ENCODE measurements at places on chromosomes 3 and 15. TPM values are rescaled to one million over a fixed set of nuclear protein-coding genes. Genes with fewer than 3 reads are reported as not detected.

Gene DNAH12
- total RNA-seq: 1.1 TPM

- DNase-seq: no peak
- no peaks in the 10 kb centered on the region for H3K27me3 ChIP-seq
- H3K4me3 ChIP-seq: no peak overlapping the region
Measured at GRCh38 chr3:113963879-113964278, 16.1 kb downstream of the ZDHHC23 start.

Gene CKMT1B
- 3.3 TPM for total RNA-seq

DNA sequence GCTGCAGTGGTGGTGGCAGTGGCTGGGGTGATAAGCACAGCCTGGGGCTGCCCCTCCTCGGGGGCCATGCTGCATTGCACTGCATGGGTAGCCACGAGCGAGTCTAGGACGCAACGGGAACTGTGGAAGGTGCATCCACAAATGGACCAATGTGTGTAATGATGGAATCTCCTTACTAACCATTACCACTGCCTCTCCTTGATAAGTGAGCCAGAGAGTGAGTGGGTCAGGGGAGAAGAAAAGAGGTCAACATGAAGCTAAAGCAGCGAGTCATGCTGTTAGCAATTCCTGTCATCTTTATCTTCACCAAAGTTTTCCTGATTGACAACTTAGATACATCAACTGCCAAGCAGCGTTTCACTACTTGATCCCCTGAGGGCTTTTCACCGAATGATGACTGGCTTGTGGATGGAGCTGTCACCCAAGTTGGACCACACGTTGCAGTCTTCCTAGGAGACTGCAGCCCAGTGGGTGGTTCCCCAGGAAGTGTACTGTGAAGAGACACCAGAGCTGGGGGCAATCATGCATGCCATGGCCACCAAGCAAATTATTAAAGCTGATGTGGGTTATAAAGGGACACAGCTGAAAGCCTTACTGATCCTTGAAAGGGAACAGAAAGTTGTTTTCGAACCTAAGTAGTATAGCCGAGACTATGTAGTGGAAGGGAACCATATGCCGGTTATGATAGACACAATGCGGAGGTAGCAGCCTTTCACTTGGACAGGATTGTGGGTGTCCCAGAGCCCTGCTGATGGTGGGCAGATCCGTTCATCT, 20.6 kb downstream of the SAMD7 start:
- H3K27me3 ChIP-seq: peaks cover 20% of the 10 kb centered on the region
- no peak overlapping the region for H3K4me3 ChIP-seq
- H3K36me3 ChIP-seq: no peaks in the 10 kb centered on the region
- H3K4me1 ChIP-seq: no peaks in the 10 kb centered on the region

DNA sequence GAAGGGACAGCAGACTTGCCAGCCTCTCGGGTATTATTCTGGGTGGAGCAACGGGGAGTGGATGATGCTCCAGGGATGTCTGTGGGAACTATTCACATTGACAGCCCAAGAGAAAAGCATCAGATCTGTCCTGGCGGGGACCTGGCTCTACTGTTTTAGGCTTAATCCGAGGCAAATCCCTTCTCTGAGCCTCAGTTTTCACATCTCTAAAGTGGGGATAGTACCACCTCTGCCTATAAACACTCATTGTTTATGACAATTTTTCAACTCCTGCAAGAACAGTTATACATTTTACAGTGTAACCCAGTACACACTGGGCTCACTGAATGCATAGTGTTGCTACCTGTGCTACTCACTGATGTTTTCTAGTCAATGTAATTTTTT, 9.3 kb downstream of the PDIA5 start:
- H3K27me3 ChIP-seq: peaks cover 10% of the 10 kb centered on the region
- DNase-seq: no peak
- H3K4me3 ChIP-seq: no peak overlapping the region

Gene NDN
- total RNA-seq: 46.9 TPM

Gene GP9
- not detected for total RNA-seq

Gene MAPKAPK3
- total RNA-seq: 40.8 TPM

GRCh38 chr3:98630416-98630815, 37.0 kb upstream of the CPOX start:
- H3K27me3 ChIP-seq: no peaks in the 10 kb centered on the region
- no peak for DNase-seq
- H3K4me3 ChIP-seq: no peak overlapping the region
- H3K4me1 ChIP-seq: no peaks in the 10 kb centered on the region
- no peaks in the 10 kb centered on the region for H3K36me3 ChIP-seq
- no peak overlapping the region for H3K27ac ChIP-seq

DNA sequence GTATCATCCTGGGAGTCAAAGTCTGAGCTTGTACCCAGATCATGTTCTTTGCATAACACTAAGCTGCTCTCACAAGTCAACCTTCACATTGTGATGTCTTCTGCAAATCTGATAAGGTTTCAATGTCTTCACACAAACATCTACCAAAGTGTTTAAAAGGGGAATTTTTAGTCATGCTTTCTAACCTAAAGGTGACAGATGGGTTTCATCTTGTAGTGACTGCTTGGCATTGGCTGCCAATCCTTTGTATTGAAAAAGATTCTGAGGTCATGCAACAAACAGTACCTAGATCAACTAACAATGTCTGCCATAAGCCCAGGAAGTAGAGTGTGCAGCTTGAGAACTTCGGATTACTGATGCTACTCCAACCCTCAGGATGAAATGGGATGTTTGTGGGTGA, 43.6 kb upstream of the DIPK2A start:
- H3K4me1 ChIP-seq: no peaks in the 10 kb centered on the region
- no peak overlapping the region for H3K27ac ChIP-seq
- no peak for DNase-seq
- no peaks in the 10 kb centered on the region for H3K27me3 ChIP-seq
- H3K4me3 ChIP-seq: no peak overlapping the region

Gene CPNE9
- total RNA-seq: 0.69 TPM

Gene MUSTN1
- total RNA-seq: not detected

GRCh38 chr3:38496131-38496910, at the start of gene EXOG:
TSS of gene EXOG (plus strand) at chr3:38496340. CDS start at chr3:38496368, 28 bp downstream.
- H3K27me3 ChIP-seq: no peaks in the 10 kb centered on the region
- H3K4me1 ChIP-seq: peaks cover 4% of the 10 kb centered on the region
- peaks cover 2% of the 10 kb centered on the region for H3K36me3 ChIP-seq
- peak within 1 kb of the TSS; percentile 91 for H3K27ac ChIP-seq
- peak; percentile 97 for DNase-seq
- peak within 1 kb of the TSS; percentile 87 for H3K4me3 ChIP-seq

DNA sequence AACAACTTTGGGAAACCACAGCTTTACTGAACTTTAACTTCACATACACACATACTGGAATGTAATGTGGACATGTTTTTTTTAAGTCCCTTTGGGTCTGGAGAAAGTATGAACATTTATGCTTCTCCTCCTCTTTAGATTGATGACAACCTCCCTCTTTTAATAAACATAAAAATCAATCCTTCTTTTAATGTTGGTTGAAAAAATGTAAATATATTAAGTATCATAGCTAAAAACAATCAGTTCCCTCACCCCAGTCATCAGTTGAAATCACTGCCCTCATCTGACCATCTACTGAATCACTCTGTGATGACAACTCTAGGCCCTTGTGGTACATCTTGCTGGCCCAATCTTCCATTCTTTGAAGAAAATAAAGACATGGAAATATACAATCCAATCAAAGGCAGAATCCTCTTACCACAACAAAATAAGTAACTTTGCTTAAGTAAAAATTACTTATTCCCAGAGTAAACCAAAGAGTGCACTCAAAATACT, 6.4 kb downstream of the AAGAB start:
- H3K4me1 ChIP-seq: peaks cover 1% of the 10 kb centered on the region
- no peak overlapping the region for H3K4me3 ChIP-seq
- DNase-seq: no peak

- H3K27ac ChIP-seq: no peak overlapping the region
- peaks cover 1% of the 10 kb centered on the region for H3K4me1 ChIP-seq
- H3K36me3 ChIP-seq: no peaks in the 10 kb centered on the region
- H3K4me3 ChIP-seq: no peak overlapping the region
- no peaks in the 10 kb centered on the region for H3K27me3 ChIP-seq
Measured at GRCh38 chr15:48861813-48862431, 16.0 kb upstream of the EID1 start.

DNA sequence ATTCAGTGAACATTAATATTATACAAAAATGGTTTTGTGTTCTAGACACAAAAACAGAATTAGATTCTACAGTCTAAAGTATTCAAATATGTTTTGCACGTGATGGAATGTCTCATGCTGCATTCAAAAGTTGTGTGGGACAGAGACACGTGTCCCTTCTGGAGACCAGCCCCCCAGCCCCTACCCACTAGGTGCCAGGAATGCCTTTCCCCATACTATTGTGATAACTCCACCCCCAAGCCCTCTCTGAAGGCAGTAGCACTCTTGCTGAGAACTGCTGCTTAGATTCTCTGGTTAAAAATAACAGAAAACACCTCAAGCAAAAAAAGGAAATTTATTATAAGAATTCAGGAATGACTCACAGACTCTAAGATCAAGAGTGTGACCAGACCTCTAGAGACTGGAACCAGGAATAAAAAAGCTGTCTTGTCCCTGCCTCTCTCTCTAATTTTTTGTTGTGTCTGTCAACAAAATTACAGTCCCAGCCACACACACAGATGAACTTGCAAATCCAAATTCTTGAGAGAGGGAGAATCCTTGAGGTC, 57.7 kb downstream of the PXYLP1 start:
- DNase-seq: no peak
- no peak overlapping the region for H3K27ac ChIP-seq
- no peaks in the 10 kb centered on the region for H3K27me3 ChIP-seq
- peaks cover 3% of the 10 kb centered on the region for H3K4me1 ChIP-seq
- H3K4me3 ChIP-seq: no peak overlapping the region
- peaks cover 12% of the 10 kb centered on the region for H3K36me3 ChIP-seq

DNA sequence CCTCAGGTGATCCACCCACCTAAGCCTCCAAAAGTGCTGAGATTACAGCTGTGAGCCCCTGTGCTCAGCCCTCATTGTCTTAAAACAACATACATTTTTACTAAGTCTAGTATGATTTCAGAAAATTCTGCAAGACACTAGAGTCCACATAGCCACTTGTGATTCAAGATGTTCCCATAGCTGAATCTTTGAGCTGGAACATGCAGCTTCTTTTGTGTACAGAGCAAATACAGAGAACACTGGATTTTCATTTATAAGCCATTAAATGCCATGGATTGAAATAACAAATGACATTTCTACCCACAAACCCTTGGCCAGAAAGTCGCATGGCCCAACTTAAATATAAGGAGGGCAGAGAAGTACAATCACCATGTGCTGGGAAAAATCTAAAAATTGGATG, 1489.2 kb upstream of the GBE1 start:
- H3K4me1 ChIP-seq: no peaks in the 10 kb centered on the region
- H3K36me3 ChIP-seq: no peaks in the 10 kb centered on the region
- no peak overlapping the region for H3K4me3 ChIP-seq
- no peaks in the 10 kb centered on the region for H3K27me3 ChIP-seq
